ENCODE measurements at places on chromosomes 1 and 21.

DNA sequence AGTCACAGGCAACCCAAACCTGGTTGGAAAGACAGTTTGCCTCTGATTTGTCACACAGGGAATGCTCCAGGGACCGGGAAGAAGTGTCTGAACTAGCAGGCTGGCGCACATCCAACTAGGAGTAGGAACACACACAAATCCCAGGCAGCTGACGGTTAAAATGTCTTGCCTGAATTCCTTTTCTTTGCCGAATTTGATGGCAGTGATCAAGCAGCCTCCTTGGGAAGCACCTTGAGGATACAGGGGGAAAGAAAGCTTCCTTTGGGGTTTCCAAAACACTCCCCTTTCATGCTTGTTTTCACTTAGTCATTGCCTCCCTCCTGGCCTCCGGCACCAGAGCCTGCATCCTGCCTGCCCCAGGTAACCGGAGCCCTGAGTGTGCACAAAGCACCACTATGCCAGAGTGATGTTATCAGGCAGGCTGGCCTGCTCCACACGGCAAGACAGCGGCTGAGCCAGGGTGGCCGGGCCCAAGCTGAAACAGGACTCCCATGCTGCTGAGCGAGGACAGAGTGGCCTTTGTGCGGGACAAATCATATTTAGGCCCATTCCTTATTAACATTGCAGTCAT is 193.8 kb downstream of the LMX1A start:
- DNase-seq, result no peak

- peak; percentile 26 for DNase-seq
These were observed 93.5 kb upstream of the ACTL8 start for GRCh38 chr1:17661546-17662157.

DNA sequence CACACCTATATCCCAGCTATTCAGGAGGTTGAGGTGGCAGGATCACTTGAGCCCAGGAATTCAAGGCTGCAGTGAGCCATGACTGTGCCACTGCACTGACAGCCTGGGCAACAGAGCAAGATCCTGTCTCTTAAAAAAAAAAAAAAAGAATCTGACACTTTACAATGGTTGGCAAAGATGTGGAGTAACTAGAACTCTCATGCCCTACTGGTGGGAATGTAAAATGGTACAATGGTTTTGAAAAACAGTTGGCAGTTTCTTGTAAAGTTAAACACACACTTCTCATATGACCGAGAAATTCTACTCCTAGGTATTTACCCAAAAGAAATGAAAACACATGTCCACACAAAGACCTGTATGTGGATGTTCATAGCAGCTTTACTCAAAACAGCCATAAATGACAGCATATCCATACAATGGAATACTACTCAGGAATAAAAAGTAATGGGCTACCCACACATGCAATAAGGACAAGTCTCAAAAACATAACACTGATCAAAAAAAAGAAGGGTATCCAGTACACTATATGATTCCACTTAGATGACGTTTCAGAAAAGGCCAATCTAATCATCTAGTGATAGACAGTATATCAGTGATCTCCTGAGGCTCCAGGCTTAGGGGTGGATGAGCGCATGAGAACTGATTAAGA is 58.1 kb downstream of the HLCS start:
- DNase-seq, result no peak

GRCh38 chr1:110896090-110896489 is 23.1 kb downstream of the CD53 start:
- DNase-seq, result no peak

GRCh38 chr1:207459008-207459407 is 4.9 kb downstream of the CR2 start:
- DNase-seq, result peak; percentile 35

DNA sequence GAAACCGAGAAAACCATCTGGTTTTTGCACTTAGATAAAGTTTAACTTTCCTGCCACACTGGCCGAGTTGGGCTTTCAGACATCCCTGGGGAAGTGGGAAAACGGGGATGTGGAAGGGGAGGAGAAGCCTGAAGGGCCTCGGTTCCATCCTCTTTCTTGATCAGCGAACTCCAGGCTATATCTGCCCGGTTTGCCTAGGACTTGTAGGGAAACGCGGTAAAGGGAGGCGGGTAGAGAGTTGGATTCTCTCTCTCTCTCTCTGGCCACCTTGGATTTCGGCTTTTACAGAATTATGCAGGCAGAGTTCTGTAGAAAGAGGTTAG is 4.6 kb upstream of the LHX8 start:
- DNase-seq, result no peak

GRCh38 chr21:44778499-44778911 is 23.1 kb downstream of the UBE2G2 start:
- no peak for DNase-seq

- DNase-seq, result no peak
These were observed 10.2 kb downstream of the ECE1 start for GRCh38 chr1:21280011-21280471.

DNA sequence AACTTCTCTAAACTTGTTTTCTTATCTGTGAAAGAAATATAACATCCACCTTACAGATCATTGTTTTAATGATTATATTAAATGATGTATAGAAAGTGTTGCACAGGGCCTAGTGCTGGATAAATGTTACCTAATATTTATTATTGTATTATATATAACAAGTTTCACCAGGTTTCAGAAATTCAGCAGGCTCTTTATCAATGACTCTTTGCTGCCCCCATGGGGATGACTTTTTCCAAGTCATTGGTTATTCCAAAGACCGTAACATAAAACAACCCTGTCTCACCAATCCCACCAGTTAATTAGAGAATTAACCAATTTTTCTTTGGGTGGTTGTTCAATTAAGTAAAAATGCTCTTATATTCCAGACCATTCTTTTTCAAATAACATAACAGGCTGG is 7.3 kb upstream of the DEDD start:
- peak; percentile 35 for DNase-seq

DNA sequence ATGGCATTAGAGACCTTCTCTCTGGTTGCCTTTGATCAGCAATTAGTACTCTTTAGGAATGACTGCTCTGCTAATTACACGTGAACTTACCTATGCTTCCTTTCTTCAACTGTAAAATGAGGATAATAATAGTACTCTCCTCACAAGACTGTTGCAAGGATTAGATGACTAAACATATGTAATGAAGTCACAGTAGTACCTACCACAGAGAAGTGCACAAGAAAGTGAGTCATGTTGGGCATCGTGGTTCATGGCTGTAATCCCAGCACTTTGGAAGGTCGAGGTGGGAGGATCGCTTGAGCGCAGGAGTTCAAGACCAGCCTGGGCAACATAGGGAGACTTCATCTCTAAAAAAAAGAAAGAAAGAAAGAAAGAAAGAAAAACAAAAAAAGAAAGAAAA is 68.1 kb upstream of the AK4 start:
- no peak for DNase-seq

GRCh38 chr21:36320421-36321324 is 676 bp downstream of the MORC3 start:
- no peak for DNase-seq

DNA sequence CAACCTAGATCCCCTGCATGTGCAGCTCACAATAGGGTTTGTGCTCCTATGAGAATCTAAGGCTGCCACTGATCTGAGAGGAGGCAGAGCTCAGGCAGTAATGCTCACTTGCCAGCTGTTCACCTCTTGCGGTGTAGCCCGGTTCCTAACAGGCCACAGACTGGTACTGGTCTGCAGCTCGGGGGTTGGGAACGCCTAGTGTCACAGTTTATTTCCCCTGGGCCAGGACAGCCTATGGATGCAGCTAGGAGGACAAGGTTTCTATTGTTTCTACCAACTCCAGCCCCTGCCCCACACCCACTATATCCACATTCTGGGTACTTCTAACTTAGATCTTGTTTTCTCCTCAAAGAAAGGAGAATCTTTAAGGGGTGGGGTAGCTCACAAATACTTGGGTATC is 58.7 kb upstream of the PRRC2C start:
- no peak for DNase-seq

DNA sequence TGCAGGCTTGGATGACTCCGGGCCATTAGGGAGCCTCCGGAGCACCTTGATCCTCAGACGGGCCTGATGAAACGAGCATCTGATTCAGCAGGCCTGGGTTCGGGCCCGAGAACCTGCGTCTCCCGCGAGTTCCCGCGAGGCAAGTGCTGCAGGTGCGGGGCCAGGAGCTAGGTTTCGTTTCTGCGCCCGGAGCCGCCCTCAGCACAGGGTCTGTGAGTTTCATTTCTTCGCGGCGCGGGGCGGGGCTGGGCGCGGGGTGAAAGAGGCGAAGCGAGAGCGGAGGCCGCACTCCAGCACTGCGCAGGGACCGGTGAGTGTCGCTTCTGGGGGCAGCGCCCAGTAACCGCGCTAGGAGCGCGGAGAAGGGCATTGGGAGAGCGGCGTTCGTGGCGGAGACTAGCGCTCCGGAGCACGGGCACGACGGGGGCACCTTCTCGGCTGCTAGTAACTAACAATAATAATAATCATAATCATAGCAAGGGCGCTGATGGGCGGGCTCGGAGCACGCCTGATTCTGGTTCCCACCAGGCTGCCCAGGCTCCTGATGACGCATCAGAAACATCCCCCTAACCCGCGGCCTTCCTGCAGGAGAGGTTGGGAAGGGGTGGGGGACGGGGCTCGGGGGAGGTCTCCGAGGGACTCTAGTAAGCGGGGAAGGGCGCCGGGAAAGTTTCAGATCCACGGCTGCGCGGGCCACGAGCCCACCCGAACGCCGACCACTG is at the start of gene MX1:
TSS of gene MX1 (plus strand) at position 286 of the 722 bp plus-strand sequence. CDS start 5,832 bp downstream, outside the sequence.
- peak; percentile 86 for DNase-seq

DNA sequence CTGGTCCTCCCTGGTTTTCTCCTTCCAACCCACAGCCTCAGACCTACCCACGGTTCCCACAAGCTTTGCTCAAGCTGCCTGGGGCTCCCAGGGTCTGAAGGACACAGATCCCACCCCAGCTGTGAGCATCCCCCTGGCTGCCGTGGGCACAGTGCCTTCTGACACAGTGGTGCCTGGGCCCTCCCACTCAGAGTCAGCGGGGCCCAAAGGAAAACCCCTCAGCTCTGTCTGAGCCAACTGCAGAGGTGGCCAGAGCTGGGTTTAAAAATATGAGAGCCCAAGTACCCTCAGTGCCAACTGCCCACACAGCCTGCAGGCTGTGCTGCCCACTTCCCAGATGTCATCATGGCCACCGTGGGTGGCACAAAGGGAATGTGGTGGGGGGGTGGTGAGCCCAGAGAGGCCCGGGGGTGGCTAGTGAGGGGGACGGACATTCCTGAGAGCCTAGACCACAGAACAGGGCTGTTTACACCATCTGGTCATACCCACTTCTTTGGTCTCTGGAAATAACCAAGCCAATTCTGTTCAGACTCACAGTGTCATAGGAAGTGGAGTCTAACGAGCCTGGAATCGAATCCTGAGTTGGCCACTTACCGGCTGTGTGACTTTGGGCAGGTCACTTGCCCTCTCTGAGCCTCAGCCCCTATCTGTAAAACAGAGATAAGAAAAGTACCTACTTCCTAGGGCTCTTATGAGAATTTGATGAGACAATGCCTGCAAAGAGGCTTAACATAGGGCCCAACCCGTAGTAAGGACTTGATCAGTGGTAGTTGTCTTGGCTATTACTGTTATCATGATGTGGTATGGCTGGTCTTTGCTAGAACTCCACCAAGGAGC is 85.5 kb downstream of the CAMK2N1 start:
- DNase-seq, result no peak

GRCh38 chr21:33839167-33839716 is 76.4 kb downstream of the ATP5PO start:
- DNase-seq, result no peak

- no peak for DNase-seq
These were observed 13.1 kb downstream of the STK40 start for GRCh38 chr1:36372617-36373016.

- no peak for DNase-seq
These were observed 26.9 kb downstream of the WDR26 start for GRCh38 chr1:224407571-224408293.

GRCh38 chr1:179530352-179530751 is 45.4 kb downstream of the NPHS2 start:
- no peak for DNase-seq

DNA sequence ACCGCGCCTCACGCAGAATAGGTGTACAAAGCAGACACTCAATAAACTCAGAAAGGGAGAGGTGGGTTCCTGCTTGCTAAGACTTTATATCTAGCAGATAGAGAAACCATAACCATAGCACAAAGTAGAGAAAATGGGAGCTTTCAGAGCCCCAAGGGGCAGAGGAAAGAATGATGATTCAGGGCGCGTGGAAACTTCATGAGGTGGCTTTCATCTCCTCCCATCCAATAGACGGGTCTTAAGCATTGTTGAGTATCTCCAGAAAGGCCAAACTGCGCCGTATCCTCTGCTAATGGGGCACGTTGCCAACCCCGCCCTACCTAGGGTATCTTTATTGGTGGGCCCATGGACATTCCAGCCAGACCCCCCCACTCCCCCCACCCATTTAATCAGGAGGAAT is 778 bp upstream of the MIXL1 start:
- no peak for DNase-seq

- no peak for DNase-seq
These were observed 870.1 kb downstream of the BRINP3 start for GRCh38 chr1:189607477-189608096.

DNA sequence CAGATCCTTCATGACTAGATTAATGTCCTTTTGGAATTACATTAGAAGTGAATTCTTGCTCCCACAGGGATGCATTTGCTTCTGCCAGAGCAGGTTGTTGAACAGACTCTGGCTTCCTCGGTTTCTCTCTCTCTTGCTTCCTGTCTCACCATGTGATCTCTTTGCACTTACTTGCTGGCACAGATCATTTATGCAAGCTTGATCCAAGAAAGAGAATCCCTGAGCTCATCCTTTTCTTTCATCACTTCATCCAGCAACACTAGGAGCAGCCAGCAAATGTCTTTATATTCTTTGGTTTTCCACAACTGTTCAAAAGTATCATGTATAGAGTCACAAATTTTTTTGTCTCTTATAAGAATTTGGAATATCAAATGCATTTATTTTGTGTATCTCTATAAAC is 313.5 kb downstream of the ZNF326 start:
- no peak for DNase-seq

DNA sequence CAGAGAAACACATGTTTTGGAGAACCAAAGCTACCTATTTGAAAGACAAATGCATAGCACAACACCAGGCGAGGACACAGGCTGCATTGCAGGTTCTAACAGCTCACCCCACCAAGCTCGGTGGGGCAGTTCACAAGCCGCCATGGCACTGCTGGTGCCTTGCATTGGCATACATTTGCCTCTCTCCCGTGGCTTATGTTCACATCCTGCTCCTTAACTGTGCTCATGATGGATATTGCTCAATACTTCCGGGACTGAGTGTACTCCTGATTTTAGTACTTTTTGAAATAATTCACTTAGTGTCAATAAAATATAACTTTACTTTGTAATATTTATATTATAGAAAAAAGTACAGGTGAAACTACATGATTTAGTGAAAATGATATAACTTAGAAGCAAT is 1187.4 kb upstream of the NCAM2 start:
- DNase-seq, result no peak

DNA sequence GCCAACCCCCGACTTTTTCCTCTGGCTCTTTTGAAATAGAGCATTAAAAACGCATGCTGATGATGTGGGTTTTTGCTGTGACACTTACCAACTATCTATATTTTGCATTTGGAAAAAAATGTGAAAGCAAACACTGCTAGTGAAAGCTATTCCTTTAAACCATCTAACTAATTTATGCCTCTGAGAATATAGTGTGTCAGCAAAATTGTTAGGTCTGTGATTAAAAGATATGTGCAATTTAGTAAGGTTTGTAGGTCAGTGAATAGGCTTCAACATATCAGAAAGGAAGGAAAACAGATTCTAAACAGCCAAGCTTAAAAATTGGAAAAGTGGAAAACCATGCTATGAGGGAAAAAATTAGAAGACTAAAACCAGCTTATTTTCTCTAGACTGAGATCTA is 1929.3 kb downstream of the NCAM2 start:
- DNase-seq, result no peak

GRCh38 chr1:6234502-6235295 is 1.1 kb downstream of the ICMT start:
- no peak for DNase-seq

Measured in activated gamma-delta T cell treated with Interleukin-2 at 50 U/mL for 16 hours (primary cell).